ENCODE measurements at places on chromosomes 6 and 20.
A peak's percentile ranks its signal among the peaks of the same experiment; 100 is the strongest.

DNA sequence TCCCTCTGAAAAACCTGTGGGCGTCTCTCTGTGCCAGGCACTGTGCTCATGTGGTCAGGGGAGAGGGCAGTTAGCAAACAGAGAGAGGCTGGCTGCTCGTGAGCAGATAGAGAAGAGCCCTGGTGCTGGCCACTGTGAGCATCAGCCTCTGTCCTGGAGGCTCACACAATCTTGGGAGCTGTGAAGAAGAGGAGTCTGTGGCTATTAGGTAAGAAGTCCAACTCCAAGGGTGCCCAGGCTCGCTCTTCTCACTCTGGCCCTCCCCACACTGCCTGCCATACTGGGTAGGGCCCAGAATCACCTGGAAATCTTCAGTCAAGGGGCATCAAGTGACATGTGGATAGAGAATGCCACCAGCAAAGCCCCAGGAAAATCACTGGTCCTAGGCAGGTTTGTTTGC, 14.1 kb downstream of the SCML4 start:
- no peak for DNase-seq

DNA sequence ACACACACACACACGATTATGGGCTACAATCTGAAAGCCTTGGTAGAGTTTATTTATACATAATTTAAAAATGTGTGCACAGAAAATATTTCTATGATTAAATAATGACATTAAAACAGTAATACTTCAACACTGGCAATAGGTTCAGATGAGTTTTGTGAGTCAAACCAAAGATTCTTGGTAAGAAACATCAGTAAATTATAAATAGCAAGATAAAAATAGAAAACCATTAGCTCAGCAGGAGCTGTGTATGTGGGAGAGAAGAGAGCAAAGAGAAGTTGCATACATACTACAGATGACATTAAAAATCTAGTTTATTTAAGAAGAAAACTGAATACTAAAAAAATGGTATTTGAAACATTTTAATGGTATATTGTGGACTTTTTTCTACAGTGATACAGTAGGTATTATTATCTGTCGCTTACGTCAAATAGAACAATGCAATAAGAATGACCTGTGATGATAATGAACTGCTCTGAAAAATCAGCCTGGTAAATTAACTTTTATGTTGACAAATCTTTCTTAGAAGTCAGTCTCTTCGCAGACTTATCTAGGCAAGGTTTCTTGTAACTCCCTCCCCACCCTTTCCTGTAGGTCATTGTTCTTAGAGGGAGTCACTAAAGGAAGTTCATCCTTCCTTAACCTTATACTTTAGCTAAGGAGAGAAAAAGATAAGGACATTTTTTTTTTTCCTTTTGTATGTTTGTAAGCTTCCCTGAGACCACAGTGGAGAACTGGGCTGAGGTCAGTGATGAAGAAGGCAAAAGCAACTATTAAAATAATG, 149.3 kb downstream of the GJA1 start:
- no peak for DNase-seq

- DNase-seq = no peak
Observed at GRCh38 chr20:50366270-50367103, 143.7 kb upstream of the PTPN1 start.

DNA sequence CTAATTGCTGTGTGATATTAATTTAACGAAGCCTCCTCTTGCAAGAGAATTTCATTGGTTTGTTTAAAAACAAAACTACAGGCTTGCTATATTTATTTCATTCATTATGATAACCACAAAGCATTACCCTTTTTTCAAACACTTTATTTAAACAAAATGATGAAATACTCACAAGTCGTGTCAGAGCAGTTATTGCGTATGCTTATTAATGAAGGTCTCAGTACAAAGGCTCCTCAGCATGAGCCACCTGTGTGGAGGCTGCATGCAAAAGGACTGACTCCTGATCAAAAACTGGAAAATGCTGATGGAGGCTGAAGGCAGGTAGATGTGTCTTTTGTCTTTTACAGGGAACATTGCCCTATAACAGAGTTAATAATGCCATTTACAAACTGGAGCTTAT, 130.5 kb downstream of the CRYBG1 start:
- no peak for DNase-seq

DNA sequence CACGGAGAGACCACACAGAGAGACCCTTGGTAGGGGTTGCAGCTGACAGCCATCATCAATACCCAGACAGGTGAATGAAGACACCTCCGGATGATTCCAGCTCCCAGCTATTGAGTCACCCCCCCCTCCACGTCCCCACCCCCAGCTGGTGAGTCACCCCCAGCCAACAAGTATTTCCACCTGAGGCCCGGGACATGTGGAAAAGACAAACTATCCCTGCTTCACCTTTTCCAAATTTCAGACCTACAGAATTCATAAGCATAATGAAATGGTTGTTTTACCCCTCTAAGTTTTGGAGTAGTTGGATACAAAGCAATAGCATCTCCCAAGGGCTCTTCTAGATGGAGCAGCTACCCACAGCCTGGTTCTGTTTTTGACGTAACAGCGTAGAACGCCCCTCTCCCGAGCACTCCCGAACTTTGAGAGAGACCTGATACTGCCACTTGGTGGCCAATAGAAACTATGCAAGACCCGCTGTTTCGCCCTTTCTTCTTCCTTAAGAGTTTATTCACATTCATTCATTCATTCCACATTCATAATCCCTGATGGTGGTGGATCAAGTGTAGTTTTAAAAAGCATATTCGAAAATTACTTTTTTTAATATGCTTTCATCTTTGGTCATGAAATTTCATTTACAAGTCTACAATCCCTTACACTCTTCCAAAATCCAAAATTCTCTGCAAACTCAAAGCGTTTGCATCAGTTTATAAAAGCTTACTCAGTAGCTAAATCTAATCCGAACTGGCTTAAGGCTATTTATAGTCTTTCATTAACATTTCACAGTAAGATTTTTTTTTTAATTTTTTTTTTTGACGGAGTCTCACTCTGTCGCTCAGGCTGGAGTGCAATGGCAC, 15.1 kb upstream of the PPP1R16B start:
- peak; percentile 52 for DNase-seq

- no peak for DNase-seq
Observed at GRCh38 chr6:53340536-53340935, 8.2 kb downstream of the ELOVL5 start.

DNA sequence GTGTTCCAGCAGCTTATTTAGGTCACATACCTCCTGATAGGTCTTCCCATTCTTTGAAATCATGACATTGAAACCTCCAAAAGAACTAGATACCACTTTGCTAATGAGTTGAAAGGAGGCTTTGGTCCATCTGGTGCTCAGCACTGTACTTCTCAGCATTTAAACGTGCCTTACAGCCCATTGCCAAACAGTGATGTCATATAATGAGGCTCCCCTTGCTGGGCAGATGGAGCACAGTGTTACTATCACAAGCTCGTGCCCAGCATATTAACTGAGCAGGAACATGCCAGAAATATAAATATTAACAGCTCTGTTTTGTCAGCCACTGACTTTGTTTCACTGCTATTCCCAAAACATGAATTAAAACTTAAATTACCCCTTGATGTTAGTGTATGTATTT, 25.5 kb upstream of the MAPK13 start:
- no peak for DNase-seq

DNA sequence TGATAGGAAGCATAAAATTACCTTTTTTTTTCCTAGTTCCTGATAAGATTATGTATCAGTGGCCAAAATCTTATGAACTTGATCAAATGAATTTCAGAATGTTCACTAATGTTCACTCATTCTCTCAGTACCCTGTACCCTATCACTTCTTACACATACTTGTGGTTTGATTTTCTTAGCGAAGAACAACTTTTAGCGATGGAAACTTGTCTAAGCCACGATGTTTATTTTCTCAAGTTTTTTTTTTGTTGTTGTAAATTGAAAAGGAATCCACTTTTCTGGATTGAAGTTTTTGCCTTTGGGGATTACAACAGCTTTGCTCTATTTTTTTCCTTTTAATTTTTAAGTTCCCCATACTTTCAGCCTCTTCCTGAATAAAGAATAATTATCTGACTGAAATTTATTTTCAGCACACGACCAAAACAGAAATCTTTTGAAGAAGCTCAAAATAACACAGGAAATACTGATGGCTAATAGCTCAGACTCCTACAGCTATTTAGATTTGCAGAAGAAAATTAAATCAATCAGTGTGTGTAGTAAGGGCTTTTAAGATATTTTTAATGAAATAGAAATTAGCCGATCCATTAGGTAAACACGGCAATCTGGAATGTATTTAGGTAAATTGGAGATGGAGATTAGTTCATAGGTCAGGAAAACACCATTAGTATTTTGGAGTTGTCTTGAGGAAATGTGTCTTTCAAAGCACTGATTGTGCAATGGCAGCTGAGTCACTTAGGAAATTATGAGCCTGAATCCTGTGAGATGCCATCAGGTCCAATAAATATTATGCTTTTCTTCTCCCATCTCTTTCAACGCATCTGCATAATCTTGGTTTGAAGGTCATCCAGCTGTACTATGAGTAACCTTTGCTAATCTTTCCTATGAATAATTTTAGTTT, 217.5 kb downstream of the GJA1 start:
- no peak for DNase-seq

GRCh38 chr6:161010418-161010817, 18.8 kb downstream of the MAP3K4 start:
- no peak for DNase-seq

GRCh38 chr6:52671676-52672075, 763 bp downstream of the TMEM14A start:
- no peak for DNase-seq

DNA sequence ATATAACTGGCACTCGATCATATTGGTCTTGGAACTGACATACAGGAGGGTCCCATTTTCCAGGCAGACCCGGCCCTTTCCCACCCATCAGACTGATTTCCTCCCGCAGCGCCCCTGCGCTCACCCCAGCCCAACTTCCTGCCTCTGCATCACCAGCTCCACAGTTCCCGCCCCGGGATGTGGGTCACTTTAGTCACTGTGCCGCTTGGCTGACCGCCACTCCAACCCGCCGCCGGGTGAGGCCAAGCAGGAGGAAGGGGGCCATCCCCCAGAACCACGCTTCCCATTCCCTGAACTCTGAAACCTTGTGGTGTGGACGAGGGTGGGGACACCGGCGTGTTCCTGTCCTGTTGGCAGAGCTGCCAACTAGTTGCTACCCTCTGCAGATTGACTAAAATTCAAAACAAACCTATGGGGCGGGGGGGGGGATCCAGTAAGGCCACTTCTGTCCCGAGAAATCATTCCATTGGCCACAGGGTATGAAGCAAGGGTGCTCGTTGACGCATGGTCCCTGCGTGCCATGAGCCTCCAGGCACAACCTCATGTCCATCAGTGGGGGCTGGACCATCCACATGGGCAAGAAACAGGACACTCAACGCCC, 12.3 kb downstream of the TGM2 start:
- peak; percentile 15 for DNase-seq

DNA sequence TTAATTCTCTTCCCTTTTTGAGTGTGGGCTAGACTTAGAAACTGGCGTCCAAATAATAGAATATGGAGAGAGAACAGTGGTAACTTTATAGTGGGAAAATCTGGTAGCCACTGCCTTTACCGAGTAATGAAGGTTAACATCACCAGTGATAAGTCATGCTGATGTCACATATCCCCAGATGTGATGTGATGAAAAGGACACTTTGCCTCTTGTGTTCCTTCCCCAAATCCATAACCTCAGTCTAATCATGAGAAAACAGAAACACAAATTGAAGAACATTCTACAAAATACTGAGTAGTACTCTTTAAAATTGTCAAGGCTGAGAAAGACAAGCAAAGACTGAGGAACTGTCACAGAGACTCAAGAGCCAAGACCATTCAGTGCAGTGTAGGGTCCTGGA, 17.8 kb downstream of the ANKS1A start:
- no peak for DNase-seq

DNA sequence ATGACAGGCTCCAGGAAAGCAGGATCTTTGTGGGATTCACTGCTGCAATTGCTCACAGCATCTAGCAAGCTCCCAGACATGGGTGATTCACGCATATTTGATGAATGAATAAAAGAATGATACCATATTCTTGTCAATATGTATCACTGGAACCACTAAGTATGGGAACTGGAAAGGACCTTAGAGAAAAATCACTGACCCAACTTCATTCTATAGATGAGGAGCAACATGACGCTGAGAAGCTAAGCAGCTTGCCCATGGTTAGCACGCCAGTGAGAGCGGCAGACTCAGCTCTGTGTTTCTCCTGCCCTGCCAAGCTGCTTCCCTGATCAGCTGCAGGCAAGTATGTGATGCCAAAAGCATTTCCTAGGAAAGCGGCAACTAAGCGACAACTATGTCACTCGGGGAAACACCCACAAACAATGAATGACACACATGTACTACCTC, 66.8 kb downstream of the PPP1R3G start:
- DNase-seq = no peak

GRCh38 chr6:126764671-126765070, 353.8 kb upstream of the RSPO3 start:
- DNase-seq = no peak

DNA sequence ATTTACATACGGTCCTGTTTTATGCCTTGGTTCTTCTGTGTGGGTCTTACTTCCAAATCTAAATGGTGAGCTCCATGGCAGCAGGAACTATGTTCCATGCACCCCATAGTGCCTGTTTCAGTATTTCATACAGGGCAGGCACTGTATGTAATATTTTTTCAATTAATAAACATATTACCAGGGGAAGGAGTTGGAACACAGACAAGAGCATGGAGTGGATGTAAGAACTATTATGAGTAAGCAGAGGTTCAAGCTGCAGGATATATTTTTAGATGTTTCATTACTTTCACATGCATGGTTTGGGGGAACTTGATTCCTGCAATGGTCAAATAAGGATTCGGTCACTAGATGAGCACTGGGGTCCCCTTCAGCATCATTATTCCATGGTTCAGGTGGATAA, 108.3 kb downstream of the KIF13A start:
- no peak for DNase-seq

- no peak for DNase-seq
Observed at GRCh38 chr6:106160189-106160588, 74.1 kb downstream of the PRDM1 start.

DNA sequence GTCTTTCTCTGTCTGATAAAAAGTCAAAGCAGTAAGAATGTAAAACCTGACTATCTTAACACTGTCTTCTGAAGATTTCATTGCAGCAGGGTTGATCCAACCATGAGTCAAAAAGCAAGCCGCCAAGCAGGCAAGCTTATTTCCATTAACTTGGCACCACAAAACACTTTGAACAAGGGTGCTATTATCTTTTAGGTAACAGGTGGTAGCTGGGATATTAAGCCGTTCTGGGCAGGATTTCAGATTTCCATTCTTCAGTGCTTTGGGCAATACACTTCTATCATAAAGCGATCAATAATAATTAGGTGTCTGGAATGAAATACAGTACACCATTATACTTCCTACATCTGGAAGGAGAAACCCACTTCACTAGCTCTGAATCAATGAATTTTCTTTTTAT, 181.9 kb downstream of the TBC1D7 start:
- DNase-seq = no peak

All from CD8-positive, alpha-beta T cell (primary cell).